ENCODE measurements at places on chromosomes 4 and X. TPM values are rescaled to one million over a fixed set of nuclear protein-coding genes. Genes with fewer than 3 reads are reported as not detected.

IL13RA2 gene
- 4.4 TPM for total RNA-seq

SYN1 gene
- 1.3 TPM for total RNA-seq

HSD17B11 gene
- 57.8 TPM for total RNA-seq

GRCh38 chrX:135536877-135537276 is 16.4 kb downstream of the INTS6L start:
- DNase-seq = no peak

DNA sequence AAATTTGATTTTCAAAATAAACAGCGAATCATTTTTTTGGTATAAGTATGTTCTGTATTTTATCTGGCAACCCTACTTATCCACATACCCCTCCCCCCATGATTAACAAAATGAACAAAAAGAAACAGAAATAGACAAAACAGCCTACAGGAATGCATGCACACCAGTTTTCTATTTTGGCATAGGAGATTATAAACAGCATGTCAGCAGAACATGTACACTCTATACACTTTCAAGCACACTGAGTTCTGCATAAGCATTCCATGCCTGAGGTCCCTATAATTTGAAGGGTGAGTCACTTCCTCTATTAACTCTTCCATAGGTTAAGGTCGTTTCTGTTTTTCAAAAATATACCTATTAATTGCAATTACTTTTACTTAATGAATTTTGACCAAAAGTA is 28.0 kb upstream of the ZNF280C start:
- DNase-seq = peak; percentile 1

GRCh38 chrX:40108959-40109287 is 11.2 kb upstream of the BCOR start:
- peak; percentile 87 for DNase-seq

GRCh38 chrX:48971249-48972219 is at the start of gene KCND1:
KCND1 (minus strand) TSS chrX:48971844; CDS start chrX:48970271, 1,573 bp downstream.
- peak; percentile 65 for DNase-seq

- peak; percentile 85 for DNase-seq
Measured at GRCh38 chr4:123397144-123398065, 810 bp downstream of the SPRY1 start.

DNA sequence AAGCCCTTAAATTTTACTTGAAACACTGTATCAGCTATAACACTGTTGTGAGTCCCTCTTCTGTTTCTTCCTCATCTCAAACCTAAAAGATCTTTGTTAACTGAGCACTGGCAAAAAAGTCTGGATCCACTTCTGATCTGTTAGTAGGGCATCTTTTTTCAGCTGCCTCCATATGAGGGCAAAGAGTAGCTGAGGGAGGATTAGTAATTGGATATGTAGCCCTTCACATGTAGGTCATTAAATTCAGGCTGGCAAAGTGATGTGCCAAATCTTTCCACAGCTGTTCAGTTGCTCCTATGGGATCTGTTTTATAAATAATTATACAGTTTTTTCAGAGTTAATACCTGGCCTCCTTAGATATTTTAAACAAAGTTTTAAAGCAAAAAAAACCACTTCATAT is 1.1 kb upstream of the TRMT10A start:
- no peak for DNase-seq

GRCh38 chr4:118866442-118866841 is 22.2 kb upstream of the SYNPO2 start:
- no peak for DNase-seq

- peak; percentile 25 for DNase-seq
Measured at GRCh38 chrX:13898083-13898482, 81.2 kb upstream of the GPM6B start.

DNA sequence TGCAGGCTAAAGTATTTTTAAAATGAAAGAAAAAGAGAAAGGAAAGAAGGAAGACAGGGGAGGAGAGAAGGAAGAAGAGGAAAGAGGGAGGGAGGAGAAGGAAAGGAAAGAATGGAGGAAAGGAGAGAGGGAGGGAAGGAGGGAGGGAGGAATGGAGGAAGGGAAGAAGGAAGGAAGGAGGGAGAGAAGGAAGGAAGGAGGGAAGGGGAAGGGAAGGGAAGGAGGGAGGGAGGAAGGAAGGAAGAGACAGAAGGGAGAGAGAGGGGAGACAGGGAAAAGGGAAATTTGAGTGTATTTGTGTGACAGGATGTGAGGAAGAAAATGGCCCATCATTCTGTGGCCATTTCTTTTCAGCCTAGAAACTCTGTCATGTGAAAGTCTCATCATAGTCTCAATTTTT is 14.9 kb upstream of the PLAC1 start:
- DNase-seq = no peak

- DNase-seq = no peak
Measured at GRCh38 chr4:53646795-53647194, 55.5 kb upstream of the LNX1 start.

- no peak for DNase-seq
Measured at GRCh38 chr4:152734015-152734698, 45.4 kb downstream of the TIGD4 start.

DNA sequence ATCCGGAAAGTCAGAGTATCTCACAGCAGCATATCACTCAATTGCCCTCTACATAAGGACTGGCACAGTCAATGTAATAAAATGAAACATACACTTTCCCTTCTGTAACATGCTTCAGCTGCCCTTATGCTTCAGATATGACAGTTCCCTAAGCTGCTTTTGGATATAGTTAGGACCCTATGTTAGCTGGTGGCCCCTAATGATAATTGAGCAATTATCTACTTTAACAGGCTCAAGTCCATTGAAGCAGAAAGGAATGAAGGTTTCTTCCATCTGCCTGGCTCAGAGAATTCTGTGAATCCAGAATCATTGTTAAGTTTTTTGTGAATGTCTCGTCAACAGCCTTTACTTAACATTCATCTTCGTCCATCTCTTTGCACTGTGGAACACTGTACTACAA is 951.2 kb upstream of the DIAPH2 start:
- no peak for DNase-seq

DNA sequence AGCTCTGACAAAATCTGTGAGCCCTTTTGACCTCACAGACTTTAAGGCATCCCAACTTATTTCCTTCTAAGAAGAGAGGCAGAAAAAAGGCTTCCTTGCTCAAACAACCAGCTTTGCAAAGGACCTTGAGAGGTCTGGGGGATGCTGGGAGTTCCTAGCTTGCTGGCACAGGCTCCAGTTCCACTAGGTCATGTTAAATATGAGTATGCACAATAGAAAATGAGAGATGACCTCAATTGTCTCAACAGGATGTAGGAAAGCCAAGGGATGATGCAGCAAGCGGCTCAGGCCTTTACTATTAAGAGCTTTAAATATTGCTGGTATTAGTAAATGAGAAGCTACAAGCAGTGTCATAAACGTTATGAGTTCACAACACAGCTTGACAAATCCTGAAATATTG is 13.3 kb upstream of the ZNF827 start:
- no peak for DNase-seq

DNA sequence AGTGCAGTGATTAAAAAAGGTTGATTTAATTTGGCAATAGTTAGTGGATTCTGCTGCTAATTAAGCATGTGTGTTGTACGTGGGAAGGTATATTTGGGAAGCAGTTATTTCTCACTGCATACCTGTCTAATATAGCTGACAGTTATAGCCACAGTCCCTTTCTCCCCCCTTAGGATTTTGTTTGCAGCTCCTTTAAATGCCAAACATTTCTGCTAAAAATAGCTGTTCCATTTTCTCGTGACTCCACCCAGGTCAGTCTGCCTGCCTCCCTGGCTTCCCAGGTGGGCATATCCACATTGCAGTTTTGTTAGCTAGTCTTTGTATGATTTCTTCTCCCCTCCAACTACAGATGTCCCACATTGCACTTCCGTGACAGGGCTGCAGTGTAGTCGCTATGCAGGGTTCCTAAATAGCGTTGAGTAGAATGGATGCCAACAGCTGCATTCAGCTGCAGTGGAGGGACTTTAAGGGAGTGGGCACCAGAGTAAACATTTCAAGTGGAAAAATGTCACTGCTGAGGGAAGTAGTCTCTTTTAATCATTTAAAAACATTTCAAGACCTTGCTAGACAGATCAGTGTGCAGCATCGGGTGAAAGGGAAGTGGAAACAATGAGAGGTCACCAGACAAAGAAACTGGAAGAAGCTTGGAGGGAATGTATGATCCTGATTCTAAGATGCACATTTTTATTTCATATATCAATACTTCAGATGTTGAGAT is 326.3 kb downstream of the RAPGEF2 start:
- DNase-seq = peak; percentile 41

All from lung (tissue), 17 donors.